Fibroblast of the aortic adventitia (primary cell): ENCODE measurements at places on chromosomes 16 and 17. TPM values are rescaled to one million over a fixed set of nuclear protein-coding genes. Genes with fewer than 3 reads are reported as not detected.

DNA sequence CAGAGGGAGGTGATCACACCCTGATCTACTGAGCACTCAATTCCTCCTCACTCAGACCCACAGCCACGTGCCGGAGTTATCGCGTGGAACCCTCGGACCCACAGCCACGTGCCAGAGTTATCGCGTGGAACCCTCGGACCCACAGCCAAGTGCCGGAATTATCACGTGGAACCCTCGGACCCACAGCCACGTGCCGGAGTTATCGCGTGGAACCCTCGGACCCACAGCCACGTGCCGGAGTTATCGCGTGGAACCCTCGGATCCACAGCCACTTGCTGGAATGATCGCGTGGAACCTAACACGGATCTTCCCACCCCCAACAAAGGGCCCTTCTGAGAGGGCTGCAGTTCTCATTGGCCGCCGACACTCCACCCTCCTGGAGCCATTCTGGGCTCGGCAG, 97.7 kb downstream of the PGS1 start:
- no peak for DNase-seq

Gene CALB2
- 0.36 TPM in 1 of 2 replicates, not detected in the other for total RNA-seq

DNA sequence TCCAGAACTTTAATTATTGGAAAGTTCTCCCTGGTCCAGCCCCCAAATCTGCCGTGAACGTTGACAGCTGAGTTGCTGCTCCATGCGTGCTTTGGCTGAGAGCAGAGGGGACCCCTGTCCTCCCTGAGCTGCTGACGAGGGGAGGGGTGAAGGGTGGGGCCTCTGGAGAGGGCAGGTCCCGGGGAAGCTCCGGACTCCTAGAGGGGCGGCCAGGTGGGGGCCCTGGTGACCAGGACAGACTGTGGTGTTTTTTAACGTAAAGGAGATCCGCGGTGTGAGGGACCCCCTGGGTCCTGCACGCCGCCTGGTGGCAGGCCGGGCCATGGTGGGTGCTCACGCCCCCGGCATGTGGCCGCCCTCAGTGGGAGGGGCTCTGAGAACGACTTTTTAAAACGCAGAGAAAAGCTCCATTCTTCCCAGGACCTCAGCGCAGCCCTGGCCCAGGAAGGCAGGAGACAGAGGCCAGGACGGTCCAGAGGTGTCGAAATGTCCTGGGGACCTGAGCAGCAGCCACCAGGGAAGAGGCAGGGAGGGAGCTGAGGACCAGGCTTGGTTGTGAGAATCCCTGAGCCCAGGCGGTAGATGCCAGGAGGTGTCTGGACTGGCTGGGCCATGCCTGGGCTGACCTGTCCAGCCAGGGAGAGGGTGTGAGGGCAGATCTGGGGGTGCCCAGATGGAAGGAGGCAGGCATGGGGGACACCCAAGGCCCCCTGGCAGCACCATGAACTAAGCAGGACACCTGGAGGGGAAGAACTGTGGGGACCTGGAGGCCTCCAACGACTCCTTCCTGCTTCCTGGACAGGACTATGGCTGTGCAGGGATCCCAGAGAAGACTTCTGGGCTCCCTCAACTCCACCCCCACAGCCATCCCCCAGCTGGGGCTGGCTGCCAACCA, at the start of gene MC1R:
Gene MC1R (plus strand): TSS at position 410 of the 895 bp plus-strand sequence. CDS start 397 bp downstream, at position 807.
- peak; percentile 46 for DNase-seq

Gene CD300A
- total RNA-seq = not detected in 2 replicates

GRCh38 chr17:4249452-4250029, 14.2 kb downstream of the ANKFY1 start:
- peak; percentile 68 for DNase-seq

- DNase-seq = no peak
Measured at GRCh38 chr16:68889508-68890150, 46.3 kb downstream of the TANGO6 start.

Gene SCGB1C2
- not detected in 2 replicates for total RNA-seq

DNA sequence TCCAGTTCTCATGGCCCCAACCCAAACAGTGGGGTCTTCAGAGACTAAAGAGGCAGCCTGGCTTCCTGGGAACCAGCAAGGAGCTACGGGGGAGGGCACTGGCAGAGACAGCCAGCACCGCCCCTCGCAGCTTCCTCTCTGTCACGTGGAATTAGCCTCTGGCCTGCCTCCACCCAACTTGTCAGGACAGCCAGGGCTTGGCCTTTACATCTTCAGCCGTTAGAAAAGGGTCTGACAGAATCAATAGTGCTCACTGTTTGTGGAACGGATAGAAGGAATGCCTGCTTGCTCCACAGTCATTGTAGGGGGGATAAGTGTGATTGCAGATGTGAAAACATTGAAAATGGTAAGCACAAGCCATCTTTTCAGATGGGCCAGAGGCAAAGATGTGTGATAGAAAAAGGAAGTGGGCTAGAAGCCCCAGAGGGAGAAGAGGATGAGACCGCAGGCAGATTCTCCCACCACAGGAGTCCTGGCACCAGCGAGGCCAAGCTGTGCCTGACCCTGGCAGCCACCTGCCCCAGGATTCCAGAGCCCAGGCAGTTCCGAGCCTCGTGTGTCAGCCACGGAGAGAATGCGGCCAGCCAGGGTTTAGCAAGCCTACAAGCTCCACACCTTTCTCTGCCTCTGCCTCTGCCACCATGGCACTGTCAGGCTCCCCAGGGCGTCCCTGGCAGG, 18.6 kb downstream of the GRIN2C start:
- DNase-seq = peak; percentile 51

Gene ZFHX3
- total RNA-seq = 4.8 and 8.1 TPM in 2 replicates

DNA sequence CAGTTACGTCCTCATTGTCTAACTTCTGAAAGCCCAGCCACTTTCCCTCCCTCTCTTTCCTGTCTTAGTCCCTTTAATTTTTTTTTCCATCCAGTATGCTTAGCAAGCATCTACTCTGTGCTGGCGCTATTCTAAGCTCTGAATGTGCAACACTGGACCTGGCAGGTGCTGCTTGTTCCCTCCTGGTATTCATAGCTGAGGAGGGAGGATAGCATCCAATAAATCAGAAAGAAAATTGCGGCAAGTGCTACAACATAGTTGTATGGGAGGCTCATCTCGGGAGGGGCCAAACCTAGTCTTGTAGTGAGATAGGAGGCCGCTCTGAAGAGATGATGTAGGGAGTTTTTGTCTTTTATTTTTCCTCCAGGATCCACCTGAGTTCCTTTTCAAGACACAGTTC, 457.3 kb upstream of the HSBP1 start:
- no peak for DNase-seq

GRCh38 chr17:41442739-41443138, 2.0 kb upstream of the KRT38 start:
- DNase-seq = peak; percentile 63
